Natural killer cell treated with Interleukin-12 subunit alpha and Interleukin-12 subunit beta and Interleukin-15 and Interleukin-18, amount 100 ng/mL, for 72 hours (primary cell): ENCODE measurements at places on chromosomes 12 and 14. TPM values are rescaled to one million over a fixed set of nuclear protein-coding genes. Genes with fewer than 3 reads are reported as not detected.
A peak's percentile ranks its signal among the peaks of the same experiment; 100 is the strongest.

DNA sequence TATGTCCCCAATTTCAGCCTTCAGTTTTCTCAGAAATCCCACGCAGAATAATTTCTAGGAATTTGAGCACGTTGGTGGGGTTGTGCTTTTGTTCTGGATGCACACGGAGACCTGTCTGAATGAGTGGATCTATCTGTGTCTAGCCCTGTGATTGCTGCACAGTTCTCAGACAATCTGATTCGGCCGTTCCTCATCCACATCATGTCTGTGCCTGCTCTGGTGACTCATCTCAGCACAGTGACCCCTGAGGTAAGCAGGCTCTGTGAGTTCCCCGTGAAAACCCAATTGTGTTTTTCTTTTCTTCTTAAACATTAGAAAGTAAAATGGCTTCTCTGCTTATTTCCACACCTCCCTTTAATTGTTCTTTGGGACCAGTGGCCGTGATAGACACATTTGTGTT is 20.2 kb downstream of the UBE3B start:
- DNase-seq: no peak

RNF212B gene
- not detected for total RNA-seq

DNA sequence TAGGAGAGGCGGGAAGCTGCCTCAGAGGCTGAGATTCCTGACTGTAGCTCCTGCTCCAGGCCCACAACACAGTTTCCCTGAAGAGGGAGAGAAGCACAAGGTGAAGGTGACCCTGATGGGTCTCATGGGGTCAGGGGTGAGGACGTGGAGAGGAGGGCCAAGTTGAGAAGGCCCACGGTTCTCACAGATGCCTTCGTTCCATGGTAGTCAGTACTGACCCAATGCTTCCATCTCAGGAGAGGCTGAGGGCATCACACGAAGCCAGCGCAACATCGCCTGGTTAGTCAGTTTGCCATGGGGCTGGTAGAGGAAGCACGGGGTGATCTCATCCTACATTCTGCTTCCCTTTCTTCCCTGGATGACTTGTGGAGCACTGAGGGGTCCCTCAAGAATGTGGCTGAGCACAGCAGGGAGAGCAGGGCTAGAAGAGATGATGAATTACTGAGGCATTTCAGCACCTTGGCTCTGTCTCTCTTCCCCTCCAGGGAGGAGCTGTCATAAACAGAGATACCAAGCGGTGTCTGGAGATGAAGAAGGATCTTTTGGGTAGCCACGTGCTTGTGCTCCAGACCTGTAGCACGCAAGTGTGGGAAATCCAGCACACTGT is 51.9 kb downstream of the GALNT8 start:
- no peak for DNase-seq

- no peak for DNase-seq
These were observed 4.8 kb downstream of the ITPK1 start for GRCh38 chr14:93110856-93111419.

DNA sequence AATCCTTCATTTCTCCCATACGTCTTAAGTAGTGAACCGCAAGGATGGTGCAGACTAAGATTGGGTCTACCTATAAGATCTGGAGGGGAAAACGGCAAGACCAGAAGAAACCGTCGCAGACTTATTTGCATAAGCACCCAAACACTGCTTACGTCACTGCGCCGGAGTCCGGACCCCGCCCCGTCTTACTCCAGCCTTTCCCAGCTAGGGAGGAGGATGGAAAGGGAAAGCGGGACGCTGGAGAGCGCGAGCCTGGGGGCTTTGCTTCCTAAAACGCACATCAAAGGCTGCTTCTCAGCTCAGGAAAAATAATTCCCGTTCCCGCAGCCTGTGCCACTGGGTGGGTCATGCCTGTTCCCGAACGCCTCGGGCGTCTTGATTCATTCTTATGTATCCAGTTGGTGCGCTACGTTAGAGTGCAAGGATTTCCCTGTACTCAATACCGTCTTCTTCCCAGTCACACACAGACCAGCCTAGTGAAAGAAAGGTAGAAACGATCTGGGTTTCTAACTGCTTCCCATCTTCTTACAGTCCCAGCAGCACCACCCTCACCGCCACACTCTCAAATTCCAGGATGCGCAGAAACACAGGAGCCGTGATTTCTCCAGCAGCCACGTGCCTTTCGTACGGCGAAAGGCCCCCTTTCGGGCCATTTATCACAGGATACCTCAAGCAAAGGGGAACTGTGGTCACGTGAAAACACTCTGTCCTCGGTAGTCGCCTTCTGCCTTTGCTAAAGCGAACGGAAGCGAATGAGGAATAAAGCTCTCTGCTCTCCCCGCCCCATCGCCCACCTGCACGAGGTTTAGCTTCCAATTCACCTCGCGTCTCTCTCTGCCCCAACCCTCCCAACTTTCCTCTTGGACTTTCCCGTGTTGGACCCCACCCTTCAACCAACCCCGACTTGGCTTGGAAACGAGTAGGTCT is 1.1 kb downstream of the SLC6A15 start:
- no peak for DNase-seq

GRCh38 chr12:124774054-124774461 is 89.6 kb downstream of the SCARB1 start:
- peak; percentile 84 for DNase-seq

DNA sequence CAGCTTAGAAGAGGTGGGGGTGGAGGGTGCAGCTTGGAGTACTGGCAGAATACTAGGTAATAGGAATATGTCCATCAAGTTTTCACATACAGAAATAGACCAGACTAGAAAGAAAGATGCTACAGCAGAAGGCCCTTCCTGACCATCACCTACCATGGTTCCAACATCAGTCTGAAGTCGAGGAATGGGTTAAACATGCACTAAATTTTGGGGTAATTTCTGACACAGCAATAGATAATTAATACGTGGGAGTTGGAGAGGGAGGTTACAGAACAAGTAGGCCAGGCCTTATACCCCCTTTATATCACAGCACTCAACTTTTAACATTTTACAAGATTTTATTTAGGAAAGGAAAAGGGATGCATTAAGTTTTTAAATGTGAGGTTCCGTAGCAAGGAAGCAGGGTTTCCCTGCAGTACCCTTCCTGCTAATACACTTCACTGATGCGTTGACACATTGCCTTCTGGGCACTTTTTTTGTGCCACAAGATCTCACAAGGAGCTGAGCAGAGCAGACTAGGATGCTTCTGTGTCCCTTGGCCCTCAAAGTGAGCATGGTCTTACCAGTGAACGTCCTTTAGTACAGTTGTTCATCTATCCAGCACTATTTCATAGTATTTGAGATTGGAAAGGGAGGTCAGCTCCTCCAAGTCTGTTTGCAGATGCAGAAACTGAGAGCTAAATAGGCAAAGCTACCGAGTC is 50.8 kb downstream of the EID3 start:
- no peak for DNase-seq

DNA sequence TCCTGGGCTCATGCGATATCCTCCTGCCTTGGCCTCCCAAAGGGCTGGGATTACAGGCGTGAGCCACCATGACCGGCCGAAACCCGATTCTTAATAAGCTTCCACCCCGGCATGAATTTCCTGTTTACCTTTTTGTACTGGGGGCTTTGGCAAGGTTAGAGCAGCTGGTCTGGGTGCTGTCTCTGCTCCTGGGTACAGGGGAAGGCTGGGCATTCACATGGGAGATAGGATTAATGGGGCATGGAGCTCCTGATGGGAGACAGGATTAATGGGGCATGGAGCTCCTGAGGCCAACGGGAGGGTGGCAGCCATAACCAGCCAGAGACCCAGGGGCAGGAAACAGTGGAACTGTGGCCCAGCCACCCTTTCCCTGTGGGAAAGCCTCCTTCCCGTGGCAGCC is 69.5 kb upstream of the DICER1 start:
- no peak for DNase-seq

DNA sequence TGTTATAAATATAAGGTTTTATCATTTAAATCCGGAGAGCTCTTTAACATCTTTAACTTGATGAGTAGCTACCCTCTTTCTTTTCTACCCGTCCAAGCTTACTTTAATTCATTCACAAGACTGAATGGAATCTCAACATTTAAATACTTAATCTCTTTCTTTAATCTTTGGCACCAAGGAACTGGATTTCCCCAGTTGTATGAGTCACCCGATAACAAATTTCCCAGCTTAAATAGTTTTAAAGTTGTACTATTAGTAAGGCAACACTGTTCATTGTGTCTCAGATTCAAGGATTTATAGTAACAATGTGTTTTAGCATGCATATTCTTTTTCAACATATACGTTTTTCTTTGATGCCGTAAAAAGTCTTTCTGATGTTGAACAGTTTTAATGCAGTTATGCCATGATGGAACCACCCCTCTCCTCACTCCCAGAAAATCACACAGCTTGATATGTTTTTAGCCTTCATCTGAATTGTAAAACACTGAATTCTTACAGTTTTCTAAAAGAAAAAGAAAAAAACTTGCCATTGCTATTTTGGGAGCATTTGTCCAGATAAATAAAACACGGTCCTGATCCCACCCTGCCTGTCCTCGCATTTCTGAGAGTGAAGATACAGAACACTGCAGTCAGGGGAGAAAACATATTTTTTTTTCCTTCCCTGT is 16.0 kb upstream of the LRP6 start:
- no peak for DNase-seq

NTF3 gene
- not detected for total RNA-seq

FNTB gene
- 13.4 TPM for total RNA-seq

- DNase-seq: no peak
These were observed 113.5 kb downstream of the HMGA2 start for GRCh38 chr12:65937806-65938205.

- DNase-seq: no peak
These were observed 4.7 kb downstream of the ANHX start for GRCh38 chr12:133231001-133231400.

- peak; percentile 75 for DNase-seq
These were observed 11.2 kb downstream of the MAP4K5 start for GRCh38 chr14:50520947-50521815.

GRCh38 chr14:34099635-34100034 is 148.8 kb upstream of the EGLN3 start:
- DNase-seq: no peak

BATF gene
- total RNA-seq: 220 TPM

DNA sequence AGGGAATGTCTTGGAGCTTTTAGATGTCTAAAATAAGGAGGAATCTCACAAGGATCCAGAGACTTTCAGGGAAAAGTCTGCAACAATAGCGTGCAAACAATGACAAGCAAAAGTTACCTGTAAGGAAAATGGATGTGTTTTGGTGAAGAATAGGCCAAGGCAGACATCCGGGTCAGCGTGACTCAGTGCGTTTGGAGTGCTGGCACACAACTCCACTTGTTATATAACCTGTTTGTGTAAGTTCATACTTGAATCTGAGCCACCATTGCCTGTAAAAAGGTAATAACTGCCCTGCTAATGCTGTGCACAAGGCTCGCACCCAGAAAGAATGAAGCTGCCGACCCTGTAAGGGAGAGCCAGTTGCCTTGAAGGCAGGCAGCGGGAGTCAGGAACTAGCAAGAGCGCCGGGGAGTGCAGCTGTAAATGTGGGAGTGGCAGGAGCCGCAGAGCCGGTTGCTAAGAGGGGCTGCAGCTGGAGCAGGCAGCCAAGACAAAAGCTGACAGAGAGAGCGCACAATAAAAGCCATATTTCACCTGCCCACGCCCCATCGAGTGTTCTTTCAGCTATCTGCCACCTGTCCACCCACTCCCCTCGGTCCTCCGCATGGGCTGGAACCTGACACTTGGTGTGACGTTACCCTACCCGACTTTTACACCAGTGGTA is 638.5 kb upstream of the MIS18BP1 start:
- DNase-seq: no peak

KLRK1 gene
- 126 TPM for total RNA-seq

AMDHD1 gene
- 2.1 TPM for total RNA-seq

TMEM63C gene
- total RNA-seq: 0.12 TPM

KCNH3 gene
- 0.70 TPM for total RNA-seq

- DNase-seq: no peak
These were observed 604 bp downstream of the HCFC2 start for GRCh38 chr12:104064842-104065427.

E2F7 gene
- 15.0 TPM for total RNA-seq
